ENCODE measurements at places on chromosomes 6 and 20. TPM values are rescaled to one million over a fixed set of nuclear protein-coding genes. Genes with fewer than 3 reads are reported as not detected.

DNA sequence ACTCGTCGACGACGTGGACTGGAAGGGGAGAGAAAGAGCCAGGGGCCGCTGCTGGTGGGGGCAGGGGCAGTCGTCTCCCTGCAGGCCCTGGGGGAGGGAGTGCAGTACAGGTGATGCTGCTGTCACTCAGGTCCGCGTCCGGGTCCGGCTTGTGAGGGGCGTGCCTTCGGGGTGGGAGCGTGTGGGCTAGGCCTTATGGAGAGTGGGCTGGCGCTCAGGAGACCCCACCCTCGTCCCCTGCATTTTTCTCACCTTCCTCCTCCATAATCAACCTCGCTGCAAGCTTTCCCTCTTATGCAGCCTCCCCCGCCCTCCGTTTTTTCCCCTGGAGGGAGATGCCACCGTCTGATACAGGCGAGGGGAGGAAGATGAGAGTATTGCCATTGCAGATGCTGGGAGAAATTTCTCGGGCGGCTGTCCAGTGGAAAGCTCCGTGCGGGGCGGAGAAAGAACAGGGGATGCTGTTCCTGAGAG is 632 bp downstream of the PCMT1 start:
- DNase-seq: peak; percentile 65

DNA sequence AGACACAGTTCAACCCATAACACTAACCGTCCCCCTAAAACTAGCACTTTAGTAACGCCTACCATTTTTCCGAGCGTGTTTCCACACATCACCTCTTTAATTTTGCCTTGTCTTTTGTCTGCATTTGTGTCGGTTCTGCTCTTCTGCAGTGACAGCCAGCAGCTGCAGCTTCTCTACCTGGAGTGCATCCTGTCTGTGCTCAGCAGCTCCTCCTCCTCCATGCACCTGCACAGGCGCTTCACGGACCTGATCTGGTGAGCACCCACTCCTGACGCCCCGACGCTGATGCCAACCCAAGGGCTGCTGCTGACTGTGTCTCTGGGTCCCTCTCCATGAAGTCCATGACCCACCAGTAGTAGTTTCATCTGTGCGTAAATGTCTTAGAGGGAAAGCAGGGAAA is 35.4 kb upstream of the PBOV1 start:
- no peak for DNase-seq

DNA sequence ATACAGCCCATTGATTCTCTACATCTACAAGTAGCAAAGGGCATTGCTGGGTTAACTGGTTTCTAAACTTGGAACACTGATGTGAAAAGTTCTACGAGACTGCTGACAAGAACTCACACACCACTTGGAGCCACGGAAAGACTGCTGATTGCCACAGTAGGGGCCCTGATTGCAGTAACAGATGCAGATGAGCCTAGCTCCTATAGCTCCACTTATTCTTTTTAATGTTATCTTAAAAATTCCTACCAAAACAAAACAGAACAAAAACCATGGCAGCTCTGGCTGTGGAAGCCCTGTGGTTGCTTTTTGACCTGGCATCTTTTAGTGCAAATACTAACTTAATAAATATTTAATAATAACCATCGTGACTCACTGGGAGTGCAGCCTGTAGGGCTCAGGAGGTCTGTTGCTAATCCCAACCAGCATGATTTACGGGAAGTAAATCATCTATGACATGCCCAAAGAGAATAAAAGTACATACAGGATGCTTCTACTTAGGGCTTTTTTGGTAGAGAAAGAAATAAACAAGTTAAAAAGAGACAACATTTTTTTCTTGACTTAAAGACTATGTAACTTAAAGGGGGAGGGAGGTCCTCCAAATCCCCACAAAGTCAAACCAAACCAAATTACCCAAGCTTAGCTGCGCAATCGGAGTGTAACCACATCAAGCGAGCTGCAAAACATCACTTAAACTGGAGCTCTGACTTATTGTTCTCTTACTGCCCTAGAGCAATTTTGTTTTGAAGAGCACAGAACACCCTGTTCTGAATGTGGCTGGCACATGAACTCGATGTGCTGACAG is 87.2 kb downstream of the FKBP5 start:
- peak; percentile 99 for DNase-seq

- DNase-seq: no peak
Observed at GRCh38 chr20:20398123-20398522, 30.2 kb downstream of the INSM1 start.

- DNase-seq: no peak
Observed at GRCh38 chr6:16477367-16478149, 239.2 kb downstream of the GMPR start.

- DNase-seq: no peak
Observed at GRCh38 chr20:63822276-63822696, 8.8 kb downstream of the ZBTB46 start.

DNA sequence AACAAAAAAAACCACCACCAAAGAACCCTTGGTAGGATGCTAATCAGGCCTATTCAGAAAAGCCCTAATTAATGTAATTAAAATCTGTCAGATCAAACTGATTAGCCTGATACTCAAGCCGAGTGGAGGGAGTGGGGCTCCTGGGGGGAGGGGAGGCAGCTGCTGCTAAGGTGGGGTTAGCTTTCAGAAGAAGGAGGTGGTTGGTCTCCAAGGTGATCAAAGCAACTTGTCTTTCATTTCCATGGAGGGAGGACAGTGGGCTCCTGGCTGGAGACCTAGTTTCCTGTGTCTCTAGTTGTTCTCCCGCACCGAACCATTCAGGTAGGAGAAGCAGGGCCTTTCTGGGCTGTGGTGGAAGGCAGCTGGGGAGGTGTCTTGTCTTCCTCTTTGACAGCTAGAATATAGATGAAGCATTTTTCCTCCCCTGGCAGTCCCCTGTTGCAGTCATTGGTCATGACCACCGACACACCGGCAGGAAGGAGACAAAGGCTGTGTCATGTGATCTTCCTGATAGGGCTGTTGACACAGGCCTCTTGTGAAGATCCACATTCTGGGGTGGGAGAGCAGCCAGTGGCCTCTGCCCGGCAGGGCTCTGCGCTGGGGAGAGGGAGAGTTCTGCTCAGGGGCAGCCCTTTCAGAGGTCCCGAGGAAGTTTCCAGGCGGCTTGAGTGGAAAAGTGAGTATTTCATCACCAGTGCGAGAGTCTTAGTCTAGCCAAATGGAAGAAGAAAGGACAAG is 39.9 kb upstream of the PRDM1 start:
- no peak for DNase-seq

- DNase-seq: no peak
Observed at GRCh38 chr20:62676976-62677375, 31.7 kb upstream of the NTSR1 start.

DNA sequence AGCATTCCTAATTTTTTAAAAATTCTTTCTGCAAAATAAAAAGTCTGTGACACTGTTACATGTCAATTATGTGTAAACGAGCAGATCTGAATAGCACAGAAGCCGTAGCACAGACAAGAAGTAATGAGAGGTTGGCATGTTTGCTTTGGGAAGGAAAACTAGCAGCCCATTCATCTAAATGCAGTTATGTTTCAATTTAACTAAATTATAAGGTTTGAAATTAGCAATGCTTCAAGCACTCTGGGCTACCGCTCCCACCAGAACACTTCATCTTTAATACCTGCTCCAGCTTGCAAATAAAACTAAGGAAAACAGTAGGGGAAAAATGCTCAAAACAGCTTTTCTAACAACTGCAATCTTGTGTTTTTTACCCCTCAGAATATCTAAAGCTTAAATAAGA is 73.9 kb downstream of the PTPRK start:
- DNase-seq: no peak

Gene C20orf204
- total RNA-seq: 0.26 TPM

DNA sequence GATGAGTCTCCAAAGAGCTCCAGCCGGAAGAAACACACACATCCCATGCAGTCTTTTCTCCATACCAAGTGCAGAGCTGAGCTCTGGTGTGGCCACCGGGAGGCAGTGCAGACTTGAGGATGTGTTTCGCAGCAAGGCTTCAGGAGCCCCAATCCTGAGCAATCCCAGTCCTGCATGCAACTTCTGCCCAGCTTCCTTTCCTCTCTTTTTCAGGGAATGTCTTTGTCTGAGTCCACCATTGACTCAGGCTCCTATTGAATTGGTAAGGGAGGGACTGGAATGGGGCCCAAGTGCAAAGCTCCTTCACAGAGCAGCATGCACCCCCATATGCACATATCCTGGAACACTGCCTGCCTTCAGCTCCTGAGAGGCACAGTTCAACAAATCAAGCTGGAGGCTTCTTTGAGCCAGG is 50.5 kb upstream of the ASIP start:
- peak; percentile 79 for DNase-seq

GRCh38 chr6:131754088-131754487 is 43.3 kb upstream of the CTAGE9 start:
- DNase-seq: peak; percentile 79

DNA sequence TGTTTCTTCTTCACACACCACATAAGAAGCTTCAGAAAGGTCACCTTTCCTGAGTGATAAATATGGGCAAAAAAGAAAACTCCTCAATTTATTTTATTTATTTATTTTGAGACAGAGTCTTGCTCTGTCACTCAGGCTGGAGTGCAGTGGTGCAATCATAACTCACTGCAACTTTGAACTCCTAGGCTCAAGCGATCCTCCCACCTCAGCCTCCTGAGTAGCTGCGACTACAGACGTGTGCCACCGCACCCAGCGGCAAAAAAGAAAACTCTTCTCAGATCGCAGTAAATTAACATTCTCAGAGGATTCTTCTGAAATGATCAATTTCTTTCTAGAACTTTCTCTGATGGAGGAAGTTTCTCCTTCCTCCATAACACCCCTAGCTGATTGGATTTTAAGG is 111.2 kb downstream of the TRERF1 start:
- no peak for DNase-seq

DNA sequence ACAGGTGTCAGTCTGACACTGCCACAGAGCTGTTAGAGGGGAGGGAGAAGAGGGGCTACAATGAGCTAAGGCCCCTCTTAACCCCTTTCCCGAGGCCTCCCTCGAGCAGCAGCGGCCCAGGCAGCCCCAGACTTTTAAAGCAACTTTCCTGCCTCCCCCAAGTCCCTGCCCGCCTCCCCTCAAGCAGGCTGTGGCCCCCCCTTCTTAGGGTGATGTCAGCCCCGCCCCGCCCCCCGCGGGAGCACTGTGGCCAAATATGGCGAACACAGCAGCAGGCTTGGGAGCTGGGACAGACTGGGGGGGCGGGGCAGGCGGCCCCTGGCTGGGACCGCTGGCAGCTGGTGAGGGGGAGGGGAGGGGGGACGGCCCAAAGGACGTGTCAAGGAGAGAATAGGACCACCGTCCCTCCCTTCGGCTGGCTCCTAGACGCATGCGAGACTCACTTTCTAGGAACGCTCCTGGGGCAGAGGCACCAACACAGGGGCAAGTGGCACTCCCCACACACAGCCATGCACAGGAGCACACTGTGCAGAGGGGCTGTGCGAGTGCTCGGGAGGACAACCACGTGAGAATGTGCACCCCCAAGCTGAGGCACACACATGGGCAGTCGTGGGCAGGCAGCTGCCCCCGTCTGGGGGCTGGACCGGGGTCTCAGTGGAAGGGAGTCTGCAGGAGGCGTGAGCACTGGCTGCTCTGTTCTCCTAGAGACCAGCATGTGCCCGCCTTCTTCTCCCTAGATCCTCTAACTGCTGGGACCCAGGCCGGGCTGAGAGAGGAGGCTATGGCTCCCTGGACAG is 6.7 kb downstream of the TEAD3 start:
- peak; percentile 88 for DNase-seq

DNA sequence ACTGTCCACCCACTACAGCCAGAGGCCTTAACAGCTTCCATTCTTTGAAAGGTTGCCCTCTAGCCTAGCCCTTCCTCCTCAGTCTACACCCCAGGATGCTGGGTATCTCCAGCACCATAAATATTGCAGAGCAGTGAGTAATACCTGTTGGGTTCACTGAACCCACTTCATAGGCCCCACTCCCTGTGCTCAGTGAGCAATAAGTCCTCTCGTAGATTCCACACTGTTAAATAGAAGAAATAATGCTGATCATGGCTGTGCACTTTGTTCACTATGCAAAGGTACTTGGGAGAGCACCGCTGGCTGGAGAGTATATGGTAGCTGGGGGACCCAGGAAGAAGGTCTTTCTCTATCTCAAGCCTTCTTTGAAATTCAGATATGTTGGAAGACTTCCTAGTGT is 87.3 kb downstream of the RSPH3 start:
- no peak for DNase-seq

Gene CYP21A2
- not detected for total RNA-seq

Gene STK4
- total RNA-seq: 22.9 TPM

Gene CCDC170
- total RNA-seq: 0.77 TPM

GRCh38 chr20:12414446-12415274 is 497.0 kb downstream of the BTBD3 start:
- no peak for DNase-seq

DNA sequence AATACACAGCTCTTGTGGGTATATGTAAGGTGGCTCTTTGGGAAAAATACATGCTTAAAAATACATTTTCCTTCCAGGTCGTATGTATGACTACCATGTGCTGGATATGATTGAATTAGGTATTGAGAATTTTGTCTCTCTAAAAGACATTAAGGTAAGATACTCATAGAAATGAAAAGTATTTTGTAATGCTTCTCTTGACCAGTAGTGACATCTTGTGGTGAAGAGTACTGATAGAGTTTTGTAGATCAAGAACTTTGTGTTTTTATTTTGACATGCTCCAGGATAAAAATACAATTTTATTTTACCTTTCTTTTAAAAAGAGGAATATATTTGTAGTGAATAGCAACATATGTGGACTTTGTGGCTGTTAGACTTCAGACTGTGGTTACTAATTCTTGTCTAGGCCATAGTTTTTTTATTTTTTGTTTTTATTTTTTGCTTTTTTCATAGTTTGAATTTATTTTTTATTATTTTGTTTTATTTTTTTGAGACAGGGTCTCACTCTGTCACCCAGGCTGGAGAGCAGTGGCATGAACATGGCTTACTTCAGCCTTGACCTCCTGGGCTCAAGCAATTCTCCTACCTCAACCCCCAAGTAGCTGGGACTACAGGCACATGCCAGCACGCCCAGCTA is 17.9 kb downstream of the RPF2 start:
- peak; percentile 58 for DNase-seq

Gene IYD
- total RNA-seq: not detected

- DNase-seq: no peak
Observed at GRCh38 chr6:150207931-150208570, 65.2 kb downstream of the PPP1R14C start.
